Fibroblast of skin of left biceps (primary cell): ENCODE measurements at places on chromosomes 3 and 15.

- no peak for DNase-seq
Measured at GRCh38 chr15:39828374-39828931, 45.8 kb upstream of the FSIP1 start.

- no peak for DNase-seq
Measured at GRCh38 chr3:155736381-155736780, 8.5 kb downstream of the PLCH1 start.

DNA sequence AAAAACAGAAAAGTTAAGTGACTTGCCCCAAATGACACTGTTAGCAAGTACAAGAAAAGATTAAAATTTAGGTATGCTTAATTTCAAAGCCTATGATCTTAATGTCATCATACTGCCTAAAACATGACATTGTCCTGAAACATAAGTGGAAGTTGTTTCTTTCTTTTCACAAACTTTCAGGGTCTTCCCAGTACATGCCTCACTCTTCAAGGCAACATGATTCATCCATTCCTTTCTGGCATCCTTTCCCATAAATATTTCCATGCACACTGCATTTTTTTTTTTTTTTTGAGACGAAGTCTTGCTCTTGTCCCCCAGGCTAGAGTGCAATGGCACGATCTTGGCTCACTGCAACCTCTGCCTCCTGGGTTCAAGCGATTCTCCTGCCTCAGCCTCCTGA lies 42.5 kb upstream of the KPNA4 start:
- DNase-seq, result no peak

GRCh38 chr3:156812521-156813335 lies 13.4 kb upstream of the LEKR1 start:
- DNase-seq, result no peak

DNA sequence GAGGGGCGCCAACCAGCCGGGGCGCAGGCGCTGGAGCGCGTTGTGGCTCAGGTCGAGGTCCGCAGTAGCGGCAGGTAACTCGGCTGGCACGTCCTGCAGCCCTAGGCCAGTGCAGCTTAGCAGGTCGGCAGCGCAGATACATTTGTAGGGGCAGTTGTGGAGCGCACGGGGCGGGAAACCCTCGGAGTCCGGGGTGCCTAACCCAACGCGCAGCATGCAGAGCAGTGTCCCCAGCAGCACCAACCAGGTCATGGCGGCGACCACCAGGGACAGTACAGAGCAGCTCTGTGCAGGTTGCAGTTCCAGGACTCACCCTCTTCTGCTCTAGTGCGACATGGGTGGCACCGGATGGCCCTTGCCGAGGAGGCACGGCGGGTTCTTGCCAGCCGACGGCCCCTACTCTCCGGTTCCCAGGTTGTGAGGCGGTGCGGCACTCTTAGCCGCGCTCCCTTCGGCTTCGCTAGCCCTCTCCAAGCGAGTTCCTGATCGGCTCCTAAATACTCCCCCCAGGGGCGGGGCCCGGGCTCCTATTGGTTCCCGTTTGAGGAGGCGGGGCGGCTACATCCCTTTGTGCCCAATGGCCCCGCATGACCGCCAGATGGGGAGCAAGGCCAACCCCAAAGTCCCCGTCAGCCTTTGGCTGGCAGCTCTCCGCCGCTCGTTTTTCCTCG lies at the start of gene AMIGO3:
AMIGO3 (minus strand) TSS at position 471 of the 671 bp plus-strand sequence; CDS start at position 252, 219 bp downstream.
- peak; percentile 75 for DNase-seq

DNA sequence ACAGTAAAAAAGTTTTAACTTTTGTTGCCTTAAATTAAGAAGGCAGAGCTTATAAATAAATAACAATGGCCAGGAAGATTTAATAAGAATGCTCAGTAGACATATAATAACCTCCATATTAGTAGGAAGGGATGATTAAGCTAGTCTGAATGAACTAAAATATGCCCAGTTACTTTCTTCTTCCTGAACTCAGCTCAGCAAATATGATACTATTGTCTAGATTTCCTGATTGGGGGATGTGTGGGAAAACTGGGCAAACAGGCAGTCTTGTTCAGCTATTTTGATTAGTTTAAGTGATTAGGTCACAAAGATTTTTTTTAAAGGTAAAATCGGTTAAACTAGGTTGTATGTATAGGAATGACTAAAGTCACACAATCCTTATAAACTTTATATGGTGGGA lies 167.2 kb upstream of the SLC2A2 start:
- no peak for DNase-seq

GRCh38 chr15:39243396-39243795 lies 337.5 kb upstream of the THBS1 start:
- DNase-seq, result no peak

- DNase-seq, result no peak
Measured at GRCh38 chr3:111336511-111336910, 205.5 kb upstream of the CD96 start.

- DNase-seq, result no peak
Measured at GRCh38 chr3:67474311-67474710, 180.1 kb downstream of the SUCLG2 start.

- DNase-seq, result no peak
Measured at GRCh38 chr3:149506965-149507364, 32.5 kb downstream of the TM4SF4 start.

- DNase-seq, result no peak
Measured at GRCh38 chr3:60178931-60179653, 1072.2 kb downstream of the FHIT start.

- peak; percentile 72 for DNase-seq
Measured at GRCh38 chr3:36512555-36512954, 132.3 kb downstream of the STAC start.
